ENCODE measurements at places on chromosomes 16 and 17.

- no peaks in the 10 kb centered on the region for H3K27me3 ChIP-seq
- H3K27ac ChIP-seq, result no peak overlapping the region
- H3K4me1 ChIP-seq, result peaks cover 14% of the 10 kb centered on the region
- peaks cover 7% of the 10 kb centered on the region for H3K36me3 ChIP-seq
Observed at GRCh38 chr17:14038206-14038605, 31.1 kb upstream of the COX10 start.

DNA sequence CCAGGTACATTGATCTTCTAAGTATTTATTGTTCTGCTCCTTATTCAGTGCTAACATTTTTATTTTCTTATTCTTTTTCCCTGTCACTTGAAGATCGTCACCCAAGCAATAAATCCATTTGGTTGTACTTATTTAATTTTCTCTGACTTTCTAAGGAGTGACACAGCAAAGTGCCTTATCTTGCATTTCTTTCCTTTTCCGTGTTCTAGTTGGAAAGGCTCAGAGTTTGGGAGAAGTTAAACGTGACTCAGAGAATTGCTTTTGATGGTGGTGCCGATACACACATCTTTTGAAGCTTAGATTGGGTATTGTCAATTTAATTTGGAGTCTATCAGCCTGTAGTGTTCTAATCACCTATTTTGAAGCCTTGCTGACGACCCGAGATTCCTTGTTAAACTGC lies 72.0 kb downstream of the PITPNC1 start:
- no peak for DNase-seq
- H3K36me3 ChIP-seq, result no peaks in the 10 kb centered on the region
- no peak overlapping the region for H3K4me3 ChIP-seq
- peaks cover 94% of the 10 kb centered on the region for H3K4me1 ChIP-seq

GRCh38 chr17:40168262-40168832 lies 8.9 kb upstream of the RAPGEFL1 start:
- peaks cover 75% of the 10 kb centered on the region for H3K36me3 ChIP-seq
- DNase-seq, result peak; percentile 62
- H3K4me3 ChIP-seq, result no peak overlapping the region
- H3K27me3 ChIP-seq, result no peaks in the 10 kb centered on the region

GRCh38 chr16:25726430-25727098 lies 34.8 kb downstream of the HS3ST4 start:
- H3K36me3 ChIP-seq, result no peaks in the 10 kb centered on the region
- H3K4me3 ChIP-seq, result no peak overlapping the region
- no peaks in the 10 kb centered on the region for H3K27me3 ChIP-seq
- DNase-seq, result no peak

- H3K27ac ChIP-seq, result no peak overlapping the region
- H3K4me3 ChIP-seq, result no peak overlapping the region
- no peak for DNase-seq
- H3K4me1 ChIP-seq, result peaks cover 8% of the 10 kb centered on the region
Observed at GRCh38 chr17:41529491-41529915, 1.4 kb upstream of the KRT19 start.

GRCh38 chr17:10171581-10171981 lies 26.8 kb downstream of the GAS7 start:
- no peak overlapping the region for H3K4me3 ChIP-seq
- no peak for DNase-seq

GRCh38 chr16:49944221-49944620 lies 80.8 kb upstream of the CNEP1R1 start:
- no peaks in the 10 kb centered on the region for H3K4me1 ChIP-seq
- H3K27me3 ChIP-seq, result no peaks in the 10 kb centered on the region
- H3K27ac ChIP-seq, result no peak overlapping the region
- DNase-seq, result no peak
- no peak overlapping the region for H3K4me3 ChIP-seq
- no peaks in the 10 kb centered on the region for H3K36me3 ChIP-seq

DNA sequence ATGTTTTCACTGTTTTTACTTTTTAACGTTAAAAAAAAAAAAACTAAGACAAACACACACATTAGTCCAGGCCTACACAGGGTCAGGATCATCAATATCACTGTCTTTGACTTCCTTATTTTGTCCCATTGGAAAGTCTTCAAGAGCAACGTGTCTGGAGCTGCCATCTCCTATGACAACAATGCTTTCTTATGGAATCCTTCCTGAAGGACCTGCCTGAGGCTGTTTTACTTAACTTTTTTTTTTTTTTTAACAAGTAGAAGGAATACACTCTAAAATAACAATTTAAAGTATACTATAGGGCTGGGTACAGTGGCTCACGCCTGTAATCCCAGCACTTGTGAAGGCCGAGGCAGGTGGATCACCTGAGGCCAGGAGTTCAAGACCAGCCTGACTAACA lies 71.8 kb upstream of the BCAR1 start:
- no peak for DNase-seq
- H3K4me3 ChIP-seq, result no peak overlapping the region
- H3K27me3 ChIP-seq, result no peaks in the 10 kb centered on the region
- no peaks in the 10 kb centered on the region for H3K36me3 ChIP-seq
- H3K27ac ChIP-seq, result no peak overlapping the region

DNA sequence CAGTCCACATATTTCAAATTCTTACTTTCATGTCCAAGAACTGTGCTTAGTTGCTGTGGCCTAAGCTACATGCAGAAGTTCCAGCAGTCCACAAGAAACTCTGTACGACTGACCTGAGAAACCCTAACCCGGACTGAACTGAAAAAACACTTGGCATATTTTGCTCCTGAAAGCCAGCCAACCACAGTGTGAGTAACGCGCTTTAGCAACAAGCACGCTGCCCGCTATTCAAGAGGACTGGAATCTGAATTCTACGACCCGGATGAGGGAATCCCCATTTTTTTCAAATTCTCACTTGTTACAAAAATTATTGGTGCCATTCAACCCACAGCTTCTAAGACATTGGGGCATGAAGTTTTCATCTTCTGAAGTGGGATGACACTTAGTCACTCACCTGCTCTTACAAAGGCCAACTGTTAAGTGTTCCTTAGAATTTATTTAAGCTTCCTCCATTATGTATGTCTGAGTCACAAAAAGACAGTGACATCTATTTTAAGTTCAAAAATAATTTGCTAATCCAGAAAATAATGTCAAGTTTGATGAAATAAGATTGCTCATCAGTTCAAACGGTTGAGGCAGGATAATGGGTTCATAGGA lies 78.7 kb downstream of the CDYL2 start:
- no peak for DNase-seq
- H3K36me3 ChIP-seq, result no peaks in the 10 kb centered on the region
- H3K27me3 ChIP-seq, result no peaks in the 10 kb centered on the region
- peaks cover 11% of the 10 kb centered on the region for H3K4me1 ChIP-seq
- H3K4me3 ChIP-seq, result no peak overlapping the region

DNA sequence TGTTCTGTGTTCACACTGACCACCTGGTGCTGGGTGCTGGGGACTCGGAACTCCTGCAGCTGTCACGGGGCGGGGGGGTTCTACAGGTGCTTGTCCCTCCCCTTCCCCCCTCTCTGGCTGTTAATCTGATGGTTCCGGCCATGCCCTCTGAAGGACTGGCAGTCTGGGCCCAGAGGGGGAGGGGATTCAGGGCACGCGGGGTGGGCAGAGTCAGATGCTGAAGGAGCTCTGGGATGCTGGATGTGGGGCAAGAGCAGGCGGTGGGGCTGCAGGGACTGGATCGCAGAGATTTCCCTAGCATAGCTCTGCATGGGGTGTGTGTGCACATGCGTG lies 5.4 kb upstream of the TBX21 start:
- DNase-seq, result no peak
- no peaks in the 10 kb centered on the region for H3K27me3 ChIP-seq
- no peak overlapping the region for H3K27ac ChIP-seq
- H3K4me3 ChIP-seq, result no peak overlapping the region

DNA sequence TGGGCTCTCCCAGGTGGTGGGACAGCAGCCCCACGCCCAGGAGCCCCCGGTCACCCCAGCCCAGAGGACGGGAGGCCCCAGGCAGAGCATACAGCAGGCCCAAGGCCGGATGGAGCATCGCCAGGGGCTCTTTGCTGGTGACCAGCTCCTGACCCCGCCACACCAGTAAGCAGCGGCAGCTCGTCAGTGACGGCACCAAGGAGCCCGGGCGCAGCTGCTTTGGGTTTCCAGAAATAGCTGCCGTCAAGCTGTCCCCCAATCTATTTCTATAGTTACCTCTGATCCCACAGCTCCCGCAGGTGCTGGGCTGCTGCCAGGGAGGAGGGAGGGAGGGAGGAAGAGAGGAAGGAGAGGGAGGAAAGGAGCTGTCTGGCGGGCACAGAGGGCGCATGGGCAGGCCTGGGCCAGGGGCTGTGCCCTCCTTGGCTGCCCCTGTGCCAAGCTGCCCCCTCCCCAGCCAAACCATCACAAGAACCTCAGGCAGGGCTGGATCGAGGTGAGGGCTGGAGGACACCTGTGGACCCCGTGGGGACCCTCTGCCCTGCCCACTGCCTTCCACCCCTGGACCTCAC lies 10.8 kb upstream of the RASD1 start:
- H3K27me3 ChIP-seq, result no peaks in the 10 kb centered on the region
- H3K4me3 ChIP-seq, result no peak overlapping the region
- DNase-seq, result no peak
- no peaks in the 10 kb centered on the region for H3K4me1 ChIP-seq
- H3K27ac ChIP-seq, result no peak overlapping the region
- H3K36me3 ChIP-seq, result no peaks in the 10 kb centered on the region

DNA sequence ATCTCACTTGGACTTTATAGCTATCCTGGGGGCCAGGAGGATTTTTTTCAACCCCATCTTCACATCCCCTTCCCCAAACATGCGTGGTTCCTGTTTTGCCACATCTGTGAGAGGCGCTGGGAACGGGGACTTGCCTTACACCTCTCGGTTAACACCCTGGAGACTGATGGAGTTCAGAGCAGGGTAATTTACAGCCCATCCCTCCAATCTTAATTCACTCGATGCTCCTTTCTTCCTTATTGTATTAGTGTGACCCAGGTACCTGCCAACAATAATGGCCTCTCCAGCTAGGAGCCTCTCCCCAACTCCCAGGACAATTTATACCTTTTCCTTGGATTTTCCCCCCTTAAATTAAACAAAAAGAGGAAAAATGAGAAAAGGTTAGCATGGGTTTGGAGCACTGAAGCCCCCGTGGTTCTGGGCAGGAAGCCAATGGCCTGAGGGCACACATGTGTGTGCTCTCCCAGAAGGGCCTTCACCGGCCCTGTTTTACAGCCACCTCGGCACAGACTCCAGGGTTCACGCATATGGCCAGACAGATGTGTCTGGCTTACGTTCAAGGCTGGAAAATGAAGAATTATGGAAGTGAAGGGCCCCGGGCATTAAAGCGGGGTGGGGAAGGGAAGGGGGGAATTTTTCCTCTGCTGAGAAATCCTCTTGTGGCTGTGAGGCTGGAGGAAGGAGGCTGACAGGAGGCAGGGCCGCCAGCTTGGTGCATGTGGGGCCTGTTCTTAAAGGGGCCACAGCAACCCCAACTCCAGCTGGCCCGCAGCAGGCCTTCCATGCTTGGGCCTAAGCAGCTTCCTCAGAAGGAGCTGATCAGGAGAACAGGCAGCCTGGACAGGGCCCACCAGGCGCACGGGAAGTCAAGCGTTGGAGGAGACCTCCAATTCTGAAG lies 21.4 kb downstream of the HIC1 start:
- peaks cover 32% of the 10 kb centered on the region for H3K36me3 ChIP-seq
- H3K27ac ChIP-seq, result no peak overlapping the region
- no peaks in the 10 kb centered on the region for H3K4me1 ChIP-seq
- no peak overlapping the region for H3K4me3 ChIP-seq
- no peaks in the 10 kb centered on the region for H3K27me3 ChIP-seq

DNA sequence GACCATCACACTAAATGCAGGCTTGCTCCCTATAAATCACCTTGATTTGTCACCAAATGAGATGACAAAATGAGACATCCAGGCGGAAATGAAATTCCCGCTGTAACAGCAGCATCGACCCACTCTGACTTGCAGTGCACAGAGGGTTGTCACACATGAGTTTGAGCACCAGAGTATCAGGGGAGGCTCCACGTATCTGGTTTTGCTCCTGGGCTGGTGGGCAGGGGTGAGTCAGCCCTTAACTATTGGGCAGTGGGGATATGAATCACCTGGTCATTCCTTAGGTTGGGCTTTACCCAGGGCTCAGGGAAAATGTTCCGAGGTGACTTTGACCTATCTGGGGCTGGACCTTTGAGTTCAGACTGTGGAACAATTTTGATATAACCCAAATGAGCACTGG lies 245.2 kb upstream of the CCL2 start:
- H3K4me3 ChIP-seq, result no peak overlapping the region
- DNase-seq, result no peak
- no peak overlapping the region for H3K27ac ChIP-seq
- peaks cover 3% of the 10 kb centered on the region for H3K27me3 ChIP-seq
- no peaks in the 10 kb centered on the region for H3K4me1 ChIP-seq

DNA sequence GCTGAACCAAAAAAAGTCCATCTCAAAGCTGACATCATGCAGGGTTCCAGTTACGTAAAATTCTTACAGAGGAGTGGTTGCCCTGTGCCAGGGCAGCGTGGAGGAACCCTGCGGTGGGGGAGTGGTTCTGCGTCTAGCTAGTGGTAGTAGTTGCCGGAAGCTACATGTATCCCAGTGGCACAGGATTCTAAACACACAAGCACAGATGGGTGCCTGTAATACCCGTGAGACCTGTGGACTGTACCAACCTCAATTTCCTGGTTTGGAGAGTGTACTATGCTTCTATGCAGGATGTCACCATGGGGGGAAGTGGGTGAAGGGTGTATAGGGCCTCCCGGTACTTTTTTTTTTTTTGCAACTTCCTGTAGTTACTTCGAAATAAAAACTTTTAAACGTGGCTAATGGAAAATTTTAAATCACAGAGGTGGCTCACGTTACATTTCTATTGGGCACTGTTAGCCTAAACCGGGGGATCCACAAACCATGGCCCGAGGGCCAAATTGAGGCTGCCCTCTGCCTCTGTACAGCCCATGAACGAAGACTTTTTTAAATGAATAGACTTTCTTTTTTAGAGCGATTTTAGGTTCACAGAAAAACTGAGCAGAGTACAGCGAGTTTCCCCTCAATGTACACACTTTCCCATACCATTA lies 38.5 kb downstream of the TBC1D16 start:
- H3K27ac ChIP-seq, result peak overlapping the region; percentile 64
- peaks cover 51% of the 10 kb centered on the region for H3K4me1 ChIP-seq
- no peaks in the 10 kb centered on the region for H3K36me3 ChIP-seq
- H3K4me3 ChIP-seq, result peak overlapping the region; percentile 54

DNA sequence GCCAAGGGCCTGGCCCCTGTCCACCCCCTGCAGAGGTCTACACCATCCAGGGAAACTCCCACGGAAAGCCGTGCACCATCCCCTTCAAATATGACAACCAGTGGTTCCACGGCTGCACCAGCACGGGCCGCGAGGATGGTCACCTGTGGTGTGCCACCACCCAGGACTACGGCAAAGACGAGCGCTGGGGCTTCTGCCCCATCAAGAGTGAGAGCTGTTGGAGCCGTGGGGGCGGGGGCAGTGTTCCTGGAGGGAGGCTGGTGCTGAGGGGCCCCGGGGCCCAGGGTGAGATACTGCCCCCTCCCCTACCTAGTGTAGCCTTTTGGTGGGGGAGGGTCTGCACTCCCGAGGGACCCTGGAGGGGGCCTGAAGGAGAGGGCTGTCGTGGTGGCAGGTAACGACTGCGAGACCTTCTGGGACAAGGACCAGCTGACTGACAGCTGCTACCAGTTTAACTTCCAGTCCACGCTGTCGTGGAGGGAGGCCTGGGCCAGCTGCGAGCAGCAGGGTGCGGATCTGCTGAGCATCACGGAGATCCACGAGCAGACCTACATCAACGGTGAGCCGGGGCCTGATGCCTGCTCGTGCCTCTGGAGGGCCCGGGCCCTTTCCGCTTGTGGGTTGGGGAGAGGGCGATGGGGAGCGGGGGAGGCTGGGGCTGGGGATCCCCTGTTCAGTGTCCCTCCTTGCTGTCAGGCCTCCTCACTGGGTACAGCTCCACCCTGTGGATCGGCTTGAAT lies 38.8 kb downstream of the MRC2 start:
- no peaks in the 10 kb centered on the region for H3K27me3 ChIP-seq
- no peaks in the 10 kb centered on the region for H3K36me3 ChIP-seq
- H3K4me3 ChIP-seq, result no peak overlapping the region
- DNase-seq, result no peak
- H3K27ac ChIP-seq, result no peak overlapping the region
